ENCODE measurements at places on chromosomes 1 and 21. TPM values are rescaled to one million over a fixed set of nuclear protein-coding genes. Genes with fewer than 3 reads are reported as not detected.

GRCh38 chr1:242524571-242525359 is at the start of gene PLD5:
TSS of gene PLD5 (minus strand) at chr1:242524697.
- DNase-seq, result no peak

The ALX3 gene
- not detected for total RNA-seq

- peak; percentile 20 for DNase-seq
Observed at GRCh38 chr1:91502672-91503184, 2.1 kb downstream of the CDC7 start.

The AHDC1 gene
- total RNA-seq, result 2.0 TPM

DNA sequence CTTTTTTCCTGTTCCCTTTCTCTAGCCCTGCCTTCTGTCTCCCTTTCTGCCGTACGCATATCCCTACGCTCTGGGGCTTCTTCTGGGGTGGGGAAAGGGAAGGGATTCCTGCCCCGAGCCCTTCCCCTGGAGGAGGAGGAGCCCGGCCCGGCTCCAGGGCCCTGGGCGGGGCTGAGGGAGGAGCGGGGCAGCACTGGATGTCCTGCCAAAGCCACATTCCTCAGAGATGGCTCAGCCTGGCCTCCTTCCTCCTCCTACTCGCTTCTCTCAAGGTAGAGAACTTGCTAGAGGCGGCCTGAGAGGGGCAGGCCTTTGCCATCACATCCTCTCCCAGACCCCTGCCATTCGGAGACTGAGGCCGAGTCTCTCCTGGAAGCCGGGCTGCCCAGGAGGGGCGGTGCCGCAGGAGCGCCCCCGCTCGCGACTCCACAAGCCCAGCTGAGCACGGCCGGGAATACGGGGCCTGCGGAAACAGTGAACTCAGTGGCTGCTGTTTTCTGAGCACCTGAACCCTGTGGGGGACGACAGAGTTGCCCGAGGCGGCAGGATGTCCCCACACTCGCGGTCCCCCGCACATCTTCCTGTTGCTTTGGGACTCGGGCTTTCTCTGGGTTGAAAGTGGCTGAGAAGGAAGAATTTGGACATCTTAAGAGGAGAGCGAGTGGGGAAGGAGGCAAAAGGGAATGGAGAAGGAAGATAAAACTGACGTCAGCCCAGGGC is 12.2 kb downstream of the ADAMTSL4 start:
- peak; percentile 98 for DNase-seq

GRCh38 chr1:13700521-13701270 is 708 bp downstream of the PRDM2 start:
- DNase-seq, result no peak

GRCh38 chr1:18302788-18303413 is 177.8 kb upstream of the KLHDC7A start:
- no peak for DNase-seq

GRCh38 chr21:17903929-17904639 is 84.9 kb upstream of the C21orf91 start:
- DNase-seq, result no peak

DNA sequence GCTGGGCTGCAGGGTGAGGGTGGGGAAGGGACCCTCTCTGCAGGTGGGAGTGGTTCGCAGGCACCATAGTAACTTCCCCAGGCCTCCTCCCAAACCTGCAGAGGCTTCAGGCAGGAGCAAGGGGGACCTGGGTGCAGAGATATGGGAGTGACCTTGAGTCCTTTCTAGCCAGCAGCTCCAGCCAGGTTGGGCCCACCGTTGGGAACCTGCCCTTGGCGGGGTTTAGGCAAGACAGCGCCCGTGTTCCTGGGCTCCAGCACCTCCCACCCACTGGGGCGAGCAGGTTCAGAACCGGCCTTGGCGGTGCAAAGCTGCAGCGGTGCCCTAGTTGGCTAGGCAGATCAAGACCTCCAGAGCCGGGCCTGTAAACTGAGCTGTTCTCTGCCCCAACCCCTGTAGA is 2.2 kb upstream of the PRDM16 start:
- no peak for DNase-seq

DNA sequence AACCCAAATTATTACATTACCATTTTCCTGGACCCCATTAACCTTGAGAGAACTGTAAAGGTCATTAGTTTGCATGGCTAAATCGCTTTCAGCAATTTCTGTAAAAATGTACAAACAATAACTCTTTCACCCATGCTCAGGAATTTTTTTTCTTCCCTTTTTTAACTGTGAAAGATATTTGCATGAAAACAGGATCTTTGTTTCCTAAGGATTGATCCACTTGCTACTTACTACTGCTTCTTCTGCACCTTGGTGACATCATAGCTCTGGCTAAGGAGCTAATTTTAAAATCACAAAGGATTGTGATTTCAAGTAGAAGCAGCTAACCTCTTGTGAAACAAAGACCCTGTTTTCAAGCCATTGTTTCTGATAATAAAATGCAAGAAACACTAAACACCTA is 274.6 kb upstream of the ESRRG start:
- no peak for DNase-seq

DNA sequence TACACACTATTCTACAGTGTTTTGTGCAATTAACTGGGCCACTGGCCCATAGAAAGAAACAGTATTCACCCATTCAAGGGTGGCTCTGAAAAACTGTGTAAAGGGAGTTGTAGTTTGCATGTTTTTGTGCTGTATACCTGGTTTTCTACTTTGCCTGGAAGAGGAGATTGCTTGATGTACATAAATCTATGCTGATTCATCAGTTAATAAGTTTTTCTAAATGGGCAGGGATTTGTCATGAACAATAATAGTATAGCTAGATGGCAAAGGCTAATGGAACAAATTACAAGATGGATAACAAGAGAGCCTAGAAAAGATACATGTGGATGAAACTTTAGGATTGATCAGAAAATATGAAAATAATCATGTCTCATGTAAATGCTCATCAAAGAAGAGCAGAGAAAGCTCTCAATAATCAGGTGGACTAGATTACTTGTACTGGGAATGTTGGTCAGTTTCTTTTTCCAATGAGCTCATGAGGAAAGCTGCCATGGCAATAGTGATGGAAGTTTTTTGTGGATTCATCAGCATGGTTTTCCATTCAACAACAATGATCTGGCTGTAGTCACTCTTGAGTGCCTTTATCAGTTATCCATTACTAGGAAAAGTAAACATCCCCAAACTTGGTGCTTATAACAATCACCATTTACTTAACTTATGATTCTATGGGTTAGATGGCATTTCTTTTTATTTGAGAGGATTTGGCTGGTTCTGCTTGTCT is 602.8 kb downstream of the BRINP3 start:
- no peak for DNase-seq

DNA sequence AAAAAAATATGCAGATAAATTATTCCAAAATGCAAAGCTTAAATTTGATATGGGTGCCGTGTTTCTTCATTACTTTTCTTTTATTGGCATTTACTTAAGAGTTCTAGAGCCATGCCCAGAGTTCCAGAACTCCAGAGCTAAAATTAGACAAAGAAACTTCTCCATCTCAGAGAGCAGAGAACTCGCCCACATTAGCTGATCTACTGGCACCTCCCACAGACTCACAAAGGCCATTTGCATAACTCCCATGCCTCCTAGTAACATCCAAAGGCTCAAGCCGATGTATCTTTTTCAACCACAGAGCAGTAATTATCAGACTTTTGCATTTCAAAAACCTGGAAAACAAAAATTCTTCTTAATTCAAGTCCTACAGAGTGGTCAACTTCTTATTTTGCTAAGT is 323.8 kb upstream of the ST6GALNAC5 start:
- DNase-seq, result no peak

DNA sequence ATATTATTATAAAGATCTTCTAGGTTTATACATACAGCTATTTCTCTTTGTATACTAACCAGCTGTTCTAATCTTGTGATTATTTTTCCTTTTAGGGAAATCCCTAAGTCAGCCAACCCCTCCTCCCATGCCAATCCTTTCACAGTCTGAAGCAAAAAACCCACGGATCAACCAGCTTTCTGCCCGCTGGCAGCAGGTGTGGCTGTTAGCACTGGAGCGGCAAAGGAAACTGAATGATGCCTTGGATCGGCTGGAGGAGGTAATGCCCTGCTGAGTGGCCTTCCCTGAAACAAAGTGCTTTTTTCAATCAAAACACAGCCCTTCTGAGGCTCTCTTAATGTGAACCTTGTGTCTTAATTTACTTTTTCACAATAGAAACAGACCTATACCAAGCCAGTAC is 32.4 kb upstream of the BMP8A start:
- no peak for DNase-seq

The ERICH3 gene
- 0.29 TPM for total RNA-seq

The SLFNL1 gene
- total RNA-seq, result not detected

DNA sequence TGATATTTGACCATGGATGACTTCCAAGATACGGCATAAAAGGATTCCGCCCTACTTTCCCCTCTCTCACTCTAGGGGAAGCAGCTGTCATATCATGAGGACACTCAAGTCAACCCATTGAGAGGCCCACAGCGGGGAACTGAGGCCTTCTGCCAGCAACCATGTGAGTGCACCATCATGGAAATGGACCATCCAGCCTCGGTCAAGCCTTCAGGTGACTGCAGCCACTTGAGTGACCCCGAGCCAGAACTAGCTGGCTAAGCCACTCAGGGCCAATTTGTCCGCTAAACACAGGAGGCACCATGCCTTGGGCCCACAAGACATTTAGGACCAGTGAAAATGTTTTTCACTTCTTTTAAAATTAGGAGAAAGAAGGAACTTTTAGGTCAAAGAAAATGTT is 11.1 kb upstream of the GJB5 start:
- DNase-seq, result no peak

GRCh38 chr21:34156957-34157356 is 83.6 kb downstream of the MRPS6 start:
- DNase-seq, result no peak

- no peak for DNase-seq
Observed at GRCh38 chr1:38570657-38570975, 289.0 kb downstream of the RRAGC start.

The LMX1A gene
- not detected for total RNA-seq

DNA sequence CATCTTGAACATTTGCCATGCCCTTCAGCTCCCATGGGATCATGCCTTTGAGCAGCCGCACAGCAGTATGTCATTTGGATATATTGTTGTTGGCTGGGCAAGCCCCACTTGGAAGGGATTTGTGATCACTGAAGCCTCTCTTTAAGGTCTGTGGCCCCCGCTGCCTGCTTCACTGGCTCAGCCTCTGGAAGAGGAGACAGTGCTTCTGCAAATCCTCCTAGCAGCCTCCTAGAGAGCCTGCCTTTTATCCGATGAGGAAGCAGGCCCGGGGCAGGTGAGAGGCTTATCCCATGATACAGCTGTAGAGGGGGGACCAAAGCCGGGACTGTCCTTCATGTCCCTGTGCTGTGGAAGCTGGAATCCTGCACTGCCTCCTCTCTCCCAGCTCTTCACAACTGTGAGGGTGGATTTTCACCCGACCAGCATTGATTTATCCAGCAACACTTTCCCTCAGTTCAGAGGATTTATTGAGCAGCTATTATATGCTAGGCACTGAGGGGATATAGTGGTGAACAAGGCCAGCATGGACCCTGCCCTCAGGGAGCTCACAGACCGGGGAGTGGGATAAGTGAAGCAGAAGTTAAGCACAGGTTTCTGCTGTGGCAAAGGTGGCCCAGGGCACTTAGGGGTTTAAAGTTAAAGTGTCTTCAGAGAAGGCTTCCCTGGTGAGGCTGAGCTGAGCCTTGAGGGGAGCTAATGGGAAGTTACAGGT is 3.9 kb downstream of the TMEM61 start:
- no peak for DNase-seq

DNA sequence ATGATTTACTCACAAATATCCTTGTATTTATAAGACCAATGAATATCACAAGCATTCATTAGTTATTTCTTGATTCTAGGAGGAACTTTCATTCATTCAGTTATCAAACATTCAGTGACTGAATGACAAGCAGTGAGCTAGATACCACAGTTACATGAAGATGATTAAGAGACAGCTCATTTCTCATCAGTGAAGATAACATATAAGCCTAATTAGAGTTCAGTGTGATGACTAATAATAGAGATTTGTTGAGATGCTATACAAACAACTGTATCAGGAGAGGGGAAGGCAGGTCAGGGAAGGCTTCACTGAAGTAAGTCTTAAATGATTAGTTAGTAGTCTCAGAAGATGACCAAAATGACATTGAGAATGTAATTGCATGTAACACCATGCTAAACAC is 14.6 kb upstream of the C1orf105 start:
- no peak for DNase-seq

DNA sequence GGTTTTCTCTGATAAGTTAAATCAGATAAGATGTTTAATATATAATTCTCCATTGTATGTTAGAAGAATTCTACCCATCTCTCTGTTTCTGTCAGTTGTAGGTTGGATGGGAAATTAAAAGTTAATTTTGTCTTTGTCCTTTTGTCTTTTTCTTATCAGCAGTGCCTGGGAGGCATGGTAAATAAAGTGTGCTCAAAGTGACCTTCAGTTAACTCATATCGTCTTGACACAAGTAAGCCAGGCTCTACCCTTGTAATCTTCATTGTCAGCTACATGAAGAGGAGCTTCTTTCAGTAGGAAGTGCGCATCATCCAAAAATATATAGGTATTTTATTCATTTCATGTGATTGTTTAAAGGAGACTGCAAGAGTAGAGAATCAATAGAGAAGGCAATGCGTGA is 138.9 kb upstream of the NRIP1 start:
- no peak for DNase-seq

DNA sequence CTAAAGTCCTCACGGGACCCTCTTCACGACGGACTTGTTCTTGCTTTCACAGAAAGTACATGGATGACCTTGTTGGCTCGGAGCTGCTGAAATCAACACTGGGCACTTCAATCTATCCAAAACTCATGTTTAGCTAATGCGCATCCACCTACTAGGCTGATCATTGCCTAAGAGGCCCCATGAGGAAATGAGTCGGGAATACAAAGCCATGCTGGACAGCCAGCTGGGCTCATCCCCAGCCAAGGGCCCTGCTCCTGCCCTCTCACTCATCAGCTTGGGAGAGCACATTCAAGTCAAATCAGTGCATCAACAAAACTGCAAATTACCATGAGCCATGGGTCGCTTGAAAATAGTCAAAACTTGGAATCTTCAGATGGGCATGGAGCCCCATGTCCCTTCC is 14.8 kb upstream of the HEYL start:
- no peak for DNase-seq

DNA sequence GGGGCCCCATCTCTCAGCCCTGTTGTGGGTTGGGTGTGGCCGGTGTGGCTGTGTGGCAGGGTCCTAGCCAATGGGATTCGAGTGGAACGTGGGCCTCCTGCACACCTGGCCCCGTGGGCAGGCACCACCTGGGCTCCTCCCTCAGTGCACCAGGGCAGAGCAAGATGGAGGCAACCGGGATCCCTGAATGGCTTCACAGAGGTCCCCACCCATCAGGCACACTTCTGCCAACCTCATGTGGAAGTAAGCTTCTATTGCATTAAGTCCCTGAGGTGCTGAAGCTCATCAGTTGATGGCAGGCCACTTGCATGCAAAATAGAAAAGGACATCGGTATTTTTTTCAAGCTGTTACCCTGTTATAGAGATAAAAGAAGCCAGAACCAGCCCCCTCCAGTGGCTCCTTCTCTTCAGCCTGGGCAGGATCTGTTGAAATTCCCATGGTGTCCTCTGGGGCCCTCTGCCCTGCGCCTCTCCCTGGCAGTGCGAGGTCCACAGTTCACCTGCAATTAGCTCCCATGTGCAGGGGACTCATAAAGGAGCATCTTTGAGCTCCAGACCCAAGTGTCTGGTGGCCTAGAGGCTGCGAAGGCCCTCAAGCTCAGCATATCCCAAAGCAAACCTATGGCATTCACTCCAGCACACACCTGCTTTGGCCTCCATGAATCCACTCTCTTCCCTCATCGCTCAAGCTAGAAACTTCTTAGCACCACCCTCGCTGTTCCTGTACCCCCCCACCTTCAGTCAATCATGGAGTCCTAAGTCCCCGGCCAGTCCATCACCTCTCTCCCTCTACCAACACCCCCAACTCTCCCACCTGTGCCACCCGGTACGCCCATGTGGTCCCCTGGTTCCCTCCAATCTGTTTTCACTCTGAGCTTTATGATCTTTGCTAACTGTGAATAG is 2.1 kb upstream of the SLC45A1 start:
- DNase-seq, result no peak

All from H4 (cell line).